ENCODE measurements at places on chromosomes 11 and 22.

DNA sequence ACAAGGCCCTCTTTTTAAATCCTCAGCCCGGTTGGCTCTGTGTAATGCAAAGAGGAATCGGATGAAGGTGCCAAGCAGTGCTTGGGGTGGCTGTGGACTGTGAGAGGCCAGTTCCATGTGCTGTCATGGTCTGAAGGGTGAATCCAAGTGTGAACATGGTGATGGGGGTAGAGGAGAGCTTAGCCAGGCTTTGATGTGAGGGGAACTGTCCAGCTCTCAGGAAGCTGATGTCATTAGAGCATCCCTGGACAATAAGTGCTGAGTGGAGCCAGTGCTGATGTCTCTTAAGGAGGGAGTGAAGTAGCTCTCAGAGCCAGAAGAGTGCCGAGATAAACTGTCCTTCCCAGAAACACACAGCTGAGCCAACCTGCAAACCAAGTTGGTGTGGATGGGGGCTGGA, 53.6 kb downstream of the NAV2 start:
- H3K27me3 ChIP-seq = no peaks in the 10 kb centered on the region
- H3K36me3 ChIP-seq = no peaks in the 10 kb centered on the region
- H3K4me1 ChIP-seq = peaks cover 45% of the 10 kb centered on the region
- H3K27ac ChIP-seq = no peak overlapping the region
- DNase-seq = no peak
- H3K4me3 ChIP-seq = no peak overlapping the region

GRCh38 chr22:48850658-48851287, 976.9 kb downstream of the BRD1 start:
- H3K36me3 ChIP-seq = no peaks in the 10 kb centered on the region
- H3K4me3 ChIP-seq = no peak overlapping the region
- H3K27me3 ChIP-seq = peaks cover 34% of the 10 kb centered on the region
- DNase-seq = no peak

DNA sequence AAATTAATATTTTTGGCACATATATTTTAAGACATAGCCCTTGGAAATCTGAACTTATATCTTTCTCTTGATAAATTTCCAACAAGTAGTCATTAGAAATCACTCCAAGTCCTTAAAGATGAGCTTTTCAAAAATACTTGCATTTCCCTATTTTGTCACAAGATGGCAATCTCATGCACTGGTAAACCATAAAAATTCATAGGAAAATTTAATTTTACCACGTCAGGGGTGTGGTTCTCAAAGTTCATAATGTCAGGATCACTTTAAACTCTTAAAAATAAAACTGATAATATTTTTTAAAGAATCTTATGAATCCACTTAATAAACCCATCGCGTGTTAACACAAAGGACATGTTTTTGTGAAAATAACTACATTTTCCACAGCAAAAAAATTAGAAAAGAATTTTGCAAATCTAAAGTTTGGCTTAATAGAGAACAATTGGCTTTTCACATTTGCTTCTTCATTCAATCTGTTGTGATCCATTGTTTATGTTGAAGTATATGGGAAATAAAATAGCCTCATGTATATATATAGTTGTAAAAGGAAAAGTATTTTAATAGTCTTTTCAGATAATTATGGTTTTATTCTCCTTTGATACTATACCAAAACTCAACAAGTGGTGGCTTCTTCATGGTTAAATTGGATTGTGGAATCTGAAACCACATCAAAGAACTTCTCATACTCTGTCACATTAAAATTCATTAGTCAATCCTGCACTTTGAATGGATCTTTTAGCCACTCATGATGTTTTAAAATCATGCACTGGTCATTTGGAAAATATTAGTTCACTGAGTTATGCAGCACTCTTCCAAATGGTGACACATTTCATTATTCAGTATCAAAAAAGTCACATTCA, 169.1 kb downstream of the CADM1 start:
- H3K4me1 ChIP-seq = no peaks in the 10 kb centered on the region
- no peaks in the 10 kb centered on the region for H3K27me3 ChIP-seq
- H3K27ac ChIP-seq = no peak overlapping the region
- DNase-seq = no peak
- H3K4me3 ChIP-seq = no peak overlapping the region

DNA sequence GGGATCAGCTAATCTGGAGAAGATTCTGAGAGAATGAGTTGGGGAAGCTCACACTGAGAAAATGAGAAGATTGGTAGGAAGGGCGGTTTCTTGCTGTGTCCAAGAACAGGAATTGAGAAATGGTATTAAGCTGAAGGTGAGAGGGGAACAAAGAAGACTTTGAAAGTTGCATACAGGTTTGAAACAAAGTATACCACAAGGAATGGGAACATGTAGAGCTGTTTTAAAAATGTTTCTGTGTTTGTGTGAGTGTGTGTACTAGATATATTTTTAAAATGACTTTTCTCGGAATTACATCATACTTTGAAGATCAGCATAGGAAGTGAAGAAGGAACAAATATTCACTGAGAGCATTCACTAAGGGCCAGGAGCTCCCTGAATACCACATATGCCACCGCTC, 24.4 kb upstream of the IZUMO1R start:
- H3K36me3 ChIP-seq = no peaks in the 10 kb centered on the region
- no peak for DNase-seq
- no peaks in the 10 kb centered on the region for H3K4me1 ChIP-seq
- H3K4me3 ChIP-seq = no peak overlapping the region
- H3K27ac ChIP-seq = no peak overlapping the region
- no peaks in the 10 kb centered on the region for H3K27me3 ChIP-seq

DNA sequence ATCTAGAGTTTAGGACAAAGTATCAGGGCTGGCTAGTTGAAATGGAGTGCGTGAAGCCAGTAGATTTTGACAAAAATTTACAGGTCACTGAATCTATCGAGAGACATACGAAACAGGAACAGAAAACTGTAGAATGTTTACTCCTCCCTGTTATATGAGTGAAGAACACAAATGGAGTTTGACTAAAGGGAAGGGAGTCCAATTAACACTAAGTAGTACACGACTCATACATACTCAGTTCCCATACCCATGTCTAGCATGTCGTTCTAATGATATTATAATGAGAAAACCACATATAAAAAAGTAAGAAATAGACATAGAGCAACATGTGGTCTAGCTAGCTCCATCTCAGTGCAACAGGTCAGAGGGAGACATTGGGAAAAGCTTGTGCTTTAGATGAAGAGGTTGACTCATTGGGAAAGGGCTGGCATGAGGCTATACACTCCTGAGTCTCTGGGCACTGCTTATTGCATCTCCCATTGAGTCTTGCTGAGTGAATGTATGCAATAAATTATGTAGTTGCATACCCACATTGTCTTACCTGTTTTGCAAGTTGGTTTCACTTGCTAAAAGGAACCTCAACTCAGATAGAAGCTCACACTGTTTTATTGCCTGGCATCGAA, 43.5 kb downstream of the CD44 start:
- peaks cover 54% of the 10 kb centered on the region for H3K4me1 ChIP-seq
- peaks cover 29% of the 10 kb centered on the region for H3K36me3 ChIP-seq
- H3K4me3 ChIP-seq = no peak overlapping the region
- H3K27me3 ChIP-seq = no peaks in the 10 kb centered on the region

GRCh38 chr22:46977656-46978343, 215.3 kb downstream of the TBC1D22A start:
- H3K4me1 ChIP-seq = no peaks in the 10 kb centered on the region
- DNase-seq = peak; percentile 24
- no peak overlapping the region for H3K4me3 ChIP-seq
- no peak overlapping the region for H3K27ac ChIP-seq
- H3K27me3 ChIP-seq = no peaks in the 10 kb centered on the region

DNA sequence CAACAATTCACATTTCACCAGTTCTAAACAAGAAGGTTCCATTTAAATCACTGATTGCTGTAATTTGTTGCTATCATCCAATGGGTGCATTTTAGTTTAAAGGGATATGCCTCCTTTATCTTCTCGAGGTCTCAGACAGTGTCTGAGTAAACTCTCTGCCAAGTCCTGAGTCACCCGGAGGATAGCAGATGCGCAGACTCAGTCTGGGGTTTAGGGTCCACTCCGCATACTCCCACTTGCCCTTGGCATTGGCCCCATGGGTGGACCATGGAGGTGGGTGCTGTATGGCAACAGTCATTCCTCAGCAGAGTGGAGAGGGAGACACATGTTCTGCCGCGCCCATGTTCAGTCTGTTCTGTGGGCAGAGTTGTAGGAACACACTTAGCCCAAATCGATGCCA, 65.4 kb upstream of the CRTAM start:
- no peak overlapping the region for H3K4me3 ChIP-seq
- H3K4me1 ChIP-seq = no peaks in the 10 kb centered on the region
- peaks cover 10% of the 10 kb centered on the region for H3K27me3 ChIP-seq
- DNase-seq = no peak
- H3K27ac ChIP-seq = no peak overlapping the region
- H3K36me3 ChIP-seq = no peaks in the 10 kb centered on the region

DNA sequence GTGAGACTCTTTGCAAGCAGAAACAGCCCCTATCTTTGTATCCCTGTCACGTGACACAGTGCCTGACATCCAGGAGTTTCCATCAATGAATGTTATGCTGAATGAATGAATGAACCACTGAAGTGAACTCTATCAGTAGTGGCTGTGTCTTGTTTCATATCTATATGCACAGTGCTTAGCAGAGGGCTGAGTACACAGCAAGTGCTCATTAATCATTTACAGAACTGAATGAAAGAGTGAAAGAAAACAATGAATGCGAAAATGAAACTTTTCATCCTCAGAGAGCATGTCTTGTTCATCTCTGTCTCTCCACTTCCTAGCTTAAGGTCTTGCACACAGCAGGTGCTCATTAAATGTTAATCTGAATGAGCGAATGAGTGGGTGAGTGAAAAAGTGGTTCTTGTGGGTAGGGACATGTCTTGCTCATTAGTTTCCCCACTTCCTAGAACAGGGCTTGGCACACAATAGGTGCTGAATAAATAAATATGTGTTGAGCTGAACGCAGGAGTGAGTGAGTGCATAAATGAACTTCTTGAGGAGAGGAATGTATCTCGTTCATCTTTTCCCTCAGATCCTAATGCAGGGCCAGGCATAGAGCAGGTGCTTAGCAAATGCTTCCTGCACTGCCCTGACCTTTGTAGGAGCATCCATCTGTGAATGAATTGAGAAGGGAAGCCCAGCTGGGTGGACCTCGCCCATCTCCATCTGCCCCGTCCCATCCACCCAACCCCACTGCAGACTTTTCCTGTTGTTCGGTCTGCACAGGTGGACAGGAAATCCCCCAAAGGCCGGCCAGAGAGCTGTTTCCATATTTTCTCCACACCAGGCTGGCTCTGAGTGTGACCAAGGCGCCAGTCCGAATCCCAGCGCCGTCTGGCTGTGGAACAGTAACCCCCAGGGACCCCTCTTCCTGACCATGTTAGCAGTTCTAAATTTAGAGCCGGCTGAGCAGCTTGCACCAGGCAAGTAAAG, 113.4 kb upstream of the CRYBB3 start:
- H3K4me1 ChIP-seq = peaks cover 15% of the 10 kb centered on the region
- no peak overlapping the region for H3K4me3 ChIP-seq
- H3K27me3 ChIP-seq = no peaks in the 10 kb centered on the region
- H3K27ac ChIP-seq = peak overlapping the region; percentile 25
- H3K36me3 ChIP-seq = no peaks in the 10 kb centered on the region

DNA sequence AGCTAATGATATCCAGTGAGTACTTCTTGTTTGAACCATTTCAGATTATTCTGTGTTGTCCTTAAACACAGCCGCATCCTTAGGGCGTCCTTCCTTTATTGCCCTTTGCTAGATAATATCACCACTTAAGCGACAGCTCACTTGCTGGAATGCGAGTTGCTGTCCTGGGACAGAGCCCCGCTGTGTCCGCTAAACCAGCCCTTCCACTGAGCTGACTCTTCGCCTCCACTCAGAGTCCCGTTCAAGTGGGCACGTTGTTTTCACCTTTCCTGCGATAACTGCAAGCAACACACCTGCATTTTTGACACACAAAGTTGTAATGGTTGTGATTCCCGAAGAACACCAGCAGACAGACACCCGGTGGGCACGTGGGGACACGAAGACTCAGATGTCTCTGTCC, 140.0 kb downstream of the TBC1D22A start:
- no peak overlapping the region for H3K4me3 ChIP-seq
- DNase-seq = no peak
- H3K27ac ChIP-seq = no peak overlapping the region
- H3K4me1 ChIP-seq = peaks cover 8% of the 10 kb centered on the region
- H3K27me3 ChIP-seq = no peaks in the 10 kb centered on the region

DNA sequence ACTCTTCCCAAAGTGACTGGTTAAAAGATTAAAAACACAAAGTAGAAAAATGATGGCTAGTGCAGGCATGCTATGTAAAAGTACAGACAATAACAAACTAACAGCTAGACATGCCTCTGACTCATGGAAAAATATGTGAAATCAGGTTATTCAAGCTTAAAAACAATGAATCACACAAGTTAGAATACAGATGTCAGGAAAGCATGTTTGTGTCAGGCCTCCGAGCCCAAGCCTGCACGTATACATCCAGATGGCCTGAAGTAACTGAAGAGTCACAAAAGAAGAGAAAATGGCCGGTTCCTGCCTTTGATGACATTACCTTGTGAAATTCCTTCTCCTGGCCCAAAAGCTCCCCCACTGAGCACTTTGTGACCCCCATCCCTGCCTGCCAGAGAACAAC, 110.1 kb downstream of the NOX4 start:
- no peak overlapping the region for H3K27ac ChIP-seq
- H3K27me3 ChIP-seq = no peaks in the 10 kb centered on the region
- peak; percentile 35 for DNase-seq
- H3K4me3 ChIP-seq = no peak overlapping the region
- no peaks in the 10 kb centered on the region for H3K36me3 ChIP-seq
- H3K4me1 ChIP-seq = no peaks in the 10 kb centered on the region

GRCh38 chr11:59180907-59181306, 9.0 kb downstream of the DTX4 start:
- no peak overlapping the region for H3K4me3 ChIP-seq
- H3K27me3 ChIP-seq = no peaks in the 10 kb centered on the region
- H3K27ac ChIP-seq = peak overlapping the region; percentile 65

- no peak overlapping the region for H3K4me3 ChIP-seq
- DNase-seq = no peak
Observed at GRCh38 chr11:61775606-61776554, 16.5 kb downstream of the TMEM258 start.

DNA sequence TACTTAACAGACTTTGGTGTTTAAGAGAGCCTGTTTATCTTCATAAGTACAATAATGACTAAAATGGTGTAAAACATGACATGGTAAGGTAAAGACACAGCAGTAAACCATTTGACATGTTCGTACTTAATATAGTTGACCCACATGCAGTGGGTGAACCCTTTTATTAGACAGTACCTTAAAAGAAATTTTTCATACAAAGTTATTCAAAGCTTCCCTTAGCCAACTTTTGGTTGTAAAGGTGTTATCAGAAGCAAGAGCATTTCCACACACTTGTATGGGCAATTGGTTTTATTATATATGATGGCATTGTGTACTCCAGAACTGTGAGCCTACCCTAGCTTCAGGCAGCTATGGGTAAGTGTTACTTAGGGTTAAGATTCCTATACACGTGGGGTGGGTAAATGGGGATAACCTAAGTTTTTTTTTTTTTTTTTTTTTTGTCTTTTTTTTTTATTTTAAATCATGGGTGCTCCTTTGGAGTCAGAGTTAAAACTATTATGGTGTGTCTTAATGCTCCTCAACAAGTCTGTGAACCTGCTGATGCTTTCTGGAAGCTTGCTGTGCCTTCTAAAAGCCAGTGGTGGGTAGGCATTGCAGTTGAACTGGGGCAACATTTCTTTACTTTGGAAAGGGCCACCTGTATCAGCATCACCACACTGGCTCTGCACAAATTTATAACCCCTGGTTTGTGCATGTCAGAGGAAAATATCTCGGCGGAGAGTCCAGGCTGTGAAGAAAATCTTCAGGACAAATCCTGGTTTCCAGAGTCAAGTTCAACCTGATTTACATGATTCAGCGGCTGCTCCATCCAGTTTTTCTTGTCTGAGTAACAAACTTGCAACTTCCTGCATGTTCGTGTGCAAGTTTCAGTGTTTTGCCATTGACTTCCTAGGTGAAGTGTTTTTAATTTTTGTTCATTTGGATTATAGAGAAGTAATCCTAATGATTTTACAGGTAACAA, 3.3 kb downstream of the PCF11 start:
- H3K27me3 ChIP-seq = no peaks in the 10 kb centered on the region
- peaks cover 4% of the 10 kb centered on the region for H3K36me3 ChIP-seq
- DNase-seq = peak; percentile 82
- H3K4me3 ChIP-seq = peak overlapping the region; percentile 76

All from stomach (tissue), 19 donors.